ENCODE measurements at places on chromosomes 3 and 15.

- peak; percentile 41 for DNase-seq
Measured at GRCh38 chr15:75723171-75723846, 10.7 kb upstream of the CSPG4 start.

- DNase-seq, result no peak
Measured at GRCh38 chr3:197222937-197223370, 75.5 kb downstream of the DLG1 start.

DNA sequence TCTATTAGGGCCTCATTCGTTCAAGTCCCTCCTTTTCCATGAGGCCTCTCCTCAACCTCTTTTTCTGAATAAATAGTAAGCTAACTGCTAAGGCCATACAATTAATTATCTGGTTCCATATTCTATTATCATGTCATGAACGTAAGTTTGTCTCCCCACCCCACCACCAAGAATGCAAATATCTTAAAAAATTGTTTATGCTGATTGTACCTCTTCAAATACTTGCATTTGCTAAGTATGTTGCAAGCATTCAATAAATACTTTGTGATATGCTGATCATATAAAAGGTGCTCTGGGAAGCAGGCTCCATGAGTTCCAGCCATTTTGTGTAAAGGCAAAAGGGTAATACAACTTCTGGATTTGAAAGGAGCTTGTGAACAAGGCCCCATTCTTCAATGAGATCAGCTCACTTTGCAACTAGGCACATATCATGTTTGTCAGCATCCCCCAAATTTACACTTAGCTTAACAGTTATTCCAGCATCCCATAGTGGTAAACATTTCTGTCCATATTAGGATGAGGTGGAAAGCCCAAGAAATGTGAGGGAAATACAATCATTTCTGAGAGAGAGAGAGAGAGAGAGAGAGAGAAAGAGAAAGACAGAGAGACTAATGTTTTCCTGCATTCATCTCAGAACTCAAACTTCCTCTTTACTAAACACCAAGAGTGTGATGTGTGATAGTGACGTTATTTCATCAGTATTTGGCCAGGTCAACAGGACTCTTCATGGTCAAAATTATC lies 33.2 kb downstream of the SLC12A8 start:
- no peak for DNase-seq

DNA sequence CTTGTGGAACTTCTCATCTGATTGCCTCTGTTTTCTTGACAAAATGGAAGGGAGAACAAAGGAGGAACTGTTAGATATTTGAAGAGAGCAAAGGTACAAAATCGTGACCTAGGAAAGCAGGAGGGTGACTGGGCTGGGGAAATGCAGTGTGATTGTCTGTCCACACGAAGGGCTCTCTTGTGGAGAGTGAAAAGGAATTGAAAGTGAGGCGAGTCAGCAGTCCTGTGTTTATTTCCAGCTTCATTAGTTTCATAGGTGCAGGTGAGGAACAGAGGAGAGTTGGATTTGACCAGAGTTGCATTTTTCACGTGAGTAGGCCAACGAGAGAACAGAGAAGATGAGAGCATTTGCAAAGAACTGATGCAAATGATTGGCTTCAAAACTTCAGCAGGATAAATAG lies 336.4 kb upstream of the SATB1 start:
- DNase-seq, result no peak

- DNase-seq, result peak; percentile 81
Measured at GRCh38 chr3:195906865-195907683, 1.3 kb downstream of the TNK2 start.

Data from lower lobe of right lung (tissue), 2 donors.